Right ventricle myocardium inferior (tissue), 1 donor: ENCODE measurements at places on chromosomes 5 and 9. TPM values are rescaled to one million over a fixed set of nuclear protein-coding genes. Genes with fewer than 3 reads are reported as not detected.

- DNase-seq = no peak
These were observed 95.7 kb downstream of the NFIB start for GRCh38 chr9:14218253-14218652.

The ARRDC3 gene
- 19.9 TPM for total RNA-seq

- no peak for DNase-seq
These were observed 72.7 kb upstream of the IER5L start for GRCh38 chr9:129250786-129251185.

GRCh38 chr9:13718086-13718485 is 438.6 kb upstream of the MPDZ start:
- no peak for DNase-seq

GRCh38 chr9:19922476-19923118 is 133.8 kb upstream of the SLC24A2 start:
- DNase-seq = no peak

The DMXL1 gene
- 22.6 TPM for total RNA-seq

DNA sequence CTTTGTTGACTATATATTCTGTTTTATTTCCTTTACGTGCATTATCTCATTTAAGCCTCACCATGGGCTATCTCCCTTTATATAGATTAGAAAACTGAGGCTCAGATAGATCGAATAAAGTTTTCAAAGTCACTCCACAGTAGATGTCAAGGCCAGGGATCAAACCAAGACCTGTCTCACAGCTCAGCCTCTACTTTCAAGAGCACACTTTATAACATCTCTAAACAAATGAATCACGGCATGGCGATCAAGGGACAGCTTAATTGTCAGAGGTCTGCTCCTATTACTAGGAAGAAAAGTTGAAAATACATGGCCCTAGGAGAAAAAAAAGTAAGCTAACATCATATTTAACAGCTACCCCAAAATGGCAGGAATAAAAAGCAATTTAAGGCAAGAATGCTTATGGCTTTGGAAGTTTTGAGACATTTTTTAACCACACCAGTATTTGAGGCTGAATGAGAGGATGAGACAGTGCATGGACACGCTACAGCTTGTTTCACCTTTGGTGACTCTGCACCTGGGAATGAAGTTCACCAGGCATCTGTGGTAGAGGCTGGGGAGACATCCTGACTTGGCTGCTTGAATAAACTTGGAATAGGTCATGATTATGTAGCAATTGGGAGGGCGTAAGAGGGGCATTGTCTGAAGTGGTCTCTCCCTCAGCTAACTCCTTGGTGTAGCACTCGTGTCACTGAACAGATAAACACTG is 486.8 kb upstream of the WWC1 start:
- DNase-seq = no peak

The ROR2 gene
- total RNA-seq = 0.92 TPM

DNA sequence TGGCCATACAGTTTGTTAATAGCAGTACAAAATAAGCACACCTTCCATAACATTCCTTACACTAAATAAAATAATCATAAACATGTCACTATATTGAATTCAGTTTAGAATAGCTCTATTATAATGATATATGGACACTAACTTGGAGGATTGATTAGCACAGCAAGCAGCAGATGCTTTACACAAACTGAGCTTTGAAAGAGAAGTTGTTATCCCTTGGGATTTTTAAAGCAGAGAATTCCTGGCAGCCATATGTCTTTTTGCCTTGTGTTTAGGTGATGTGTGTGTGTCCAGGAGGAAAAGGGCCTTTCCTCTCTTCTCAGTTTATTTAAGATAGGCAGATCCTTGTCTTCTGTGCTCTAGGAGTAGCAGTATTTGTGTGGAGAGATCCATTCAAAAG is 232.2 kb upstream of the GRIN3A start:
- no peak for DNase-seq

DNA sequence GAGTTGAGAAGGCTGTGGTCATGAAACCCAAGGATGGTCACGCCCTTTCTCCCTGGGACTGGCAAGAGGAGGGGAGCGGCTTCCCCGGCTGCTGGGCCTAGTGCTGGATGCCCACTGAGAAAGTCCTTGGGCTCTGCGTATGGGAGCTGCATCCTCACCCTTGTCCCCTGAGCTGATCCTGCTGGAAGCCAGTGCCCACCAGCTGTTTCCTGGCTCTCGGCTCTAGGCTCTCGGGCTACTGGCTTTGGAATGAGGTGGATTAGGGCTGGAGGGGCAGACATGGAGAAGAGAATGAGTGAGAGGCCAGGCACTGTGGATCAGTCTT is 149.3 kb upstream of the PPP1R26 start:
- no peak for DNase-seq

DNA sequence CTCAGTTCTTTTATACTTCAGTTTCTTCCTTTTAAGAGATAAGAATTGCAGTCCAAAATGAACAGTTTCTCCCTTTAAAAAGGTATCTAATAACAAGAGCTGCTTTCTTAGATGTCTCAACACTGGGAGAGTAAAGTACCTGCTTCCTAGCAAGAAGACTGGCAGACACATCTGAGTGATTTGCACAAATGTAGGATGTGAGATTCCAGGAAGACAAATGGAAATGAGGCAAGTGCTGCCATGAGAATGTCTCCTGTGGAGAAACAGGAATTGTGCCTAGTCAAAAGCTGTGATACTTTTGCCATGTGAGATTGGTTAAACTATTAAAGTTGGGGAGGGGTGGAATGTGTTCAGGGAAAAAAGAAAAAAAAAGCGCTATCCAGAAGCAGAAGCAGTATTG is 159.1 kb downstream of the HTR1A start:
- DNase-seq = no peak

- no peak for DNase-seq
These were observed 509.7 kb downstream of the PSAT1 start for GRCh38 chr9:78806492-78807160.

The GFPT2 gene
- 15.3 TPM for total RNA-seq

- no peak for DNase-seq
These were observed 526.1 kb upstream of the CDH18 start for GRCh38 chr5:20514145-20514544.

The MARVELD2 gene
- 1.5 TPM for total RNA-seq

- no peak for DNase-seq
These were observed 3.4 kb upstream of the STOML2 start for GRCh38 chr9:35106343-35106730.

DNA sequence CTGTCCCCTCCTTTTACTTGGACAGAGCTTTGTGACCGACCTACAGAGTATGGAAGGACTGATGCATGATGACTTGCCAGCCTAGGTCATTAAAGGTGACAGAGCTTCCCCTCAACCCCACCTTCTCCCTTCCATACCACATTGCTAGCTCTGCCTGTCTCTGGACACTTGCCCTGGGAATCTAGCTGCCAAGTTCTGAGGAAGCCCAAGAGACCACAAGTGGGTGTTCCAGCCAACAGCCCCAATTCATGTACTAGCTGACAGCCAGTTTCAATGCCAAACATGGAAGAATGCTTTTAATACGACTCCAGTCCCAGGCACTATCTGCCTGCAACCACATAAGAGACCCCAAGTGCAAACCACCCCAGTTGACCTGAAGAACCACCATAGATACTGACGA is 477.1 kb downstream of the SPOCK1 start:
- DNase-seq = no peak

The SPINK13 gene
- total RNA-seq = not detected

DNA sequence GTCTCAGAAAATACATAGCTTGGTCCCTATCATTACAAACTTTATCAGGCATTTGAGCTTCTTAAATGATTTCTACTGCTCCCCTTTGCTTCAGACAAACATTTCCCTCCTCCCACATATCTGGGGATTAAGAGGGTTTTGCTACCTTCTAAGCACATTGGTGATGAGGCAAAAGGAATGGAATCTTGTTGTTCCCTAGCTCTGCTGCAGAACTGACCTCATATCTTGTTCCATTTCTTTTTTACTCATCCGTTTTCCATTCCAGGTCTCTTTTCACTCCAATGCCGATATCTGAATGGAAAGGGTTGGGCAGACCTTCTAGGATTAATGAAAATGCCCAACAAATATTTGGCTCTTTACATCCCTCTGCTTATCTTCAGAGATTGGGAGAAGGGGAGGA is 444.6 kb downstream of the ZNF608 start:
- no peak for DNase-seq

The GAS1 gene
- total RNA-seq = 22.3 TPM

GRCh38 chr5:76908166-76908565 is 44.7 kb upstream of the CRHBP start:
- no peak for DNase-seq

DNA sequence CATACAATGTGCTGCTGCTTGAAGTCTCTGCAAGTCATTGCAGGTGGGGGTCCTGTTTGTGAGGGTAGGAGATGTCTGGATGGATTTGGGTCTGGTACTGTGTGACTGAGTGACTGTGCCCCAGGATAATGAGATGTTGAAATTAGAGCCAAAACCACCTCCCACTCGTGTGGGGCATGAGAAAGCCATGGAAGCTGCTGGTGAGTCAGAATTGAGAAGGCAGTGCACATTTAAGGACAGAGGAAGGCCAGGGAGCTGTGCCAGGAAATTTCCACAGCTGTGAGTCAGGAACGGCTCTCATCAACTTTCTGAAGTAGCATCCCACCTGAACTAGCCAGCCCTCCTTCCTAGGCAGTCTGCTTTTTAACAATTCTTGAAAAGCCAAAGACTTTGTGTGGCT is 229.8 kb downstream of the DRD1 start:
- DNase-seq = no peak

The FAM78A gene
- total RNA-seq = 62.9 TPM

DNA sequence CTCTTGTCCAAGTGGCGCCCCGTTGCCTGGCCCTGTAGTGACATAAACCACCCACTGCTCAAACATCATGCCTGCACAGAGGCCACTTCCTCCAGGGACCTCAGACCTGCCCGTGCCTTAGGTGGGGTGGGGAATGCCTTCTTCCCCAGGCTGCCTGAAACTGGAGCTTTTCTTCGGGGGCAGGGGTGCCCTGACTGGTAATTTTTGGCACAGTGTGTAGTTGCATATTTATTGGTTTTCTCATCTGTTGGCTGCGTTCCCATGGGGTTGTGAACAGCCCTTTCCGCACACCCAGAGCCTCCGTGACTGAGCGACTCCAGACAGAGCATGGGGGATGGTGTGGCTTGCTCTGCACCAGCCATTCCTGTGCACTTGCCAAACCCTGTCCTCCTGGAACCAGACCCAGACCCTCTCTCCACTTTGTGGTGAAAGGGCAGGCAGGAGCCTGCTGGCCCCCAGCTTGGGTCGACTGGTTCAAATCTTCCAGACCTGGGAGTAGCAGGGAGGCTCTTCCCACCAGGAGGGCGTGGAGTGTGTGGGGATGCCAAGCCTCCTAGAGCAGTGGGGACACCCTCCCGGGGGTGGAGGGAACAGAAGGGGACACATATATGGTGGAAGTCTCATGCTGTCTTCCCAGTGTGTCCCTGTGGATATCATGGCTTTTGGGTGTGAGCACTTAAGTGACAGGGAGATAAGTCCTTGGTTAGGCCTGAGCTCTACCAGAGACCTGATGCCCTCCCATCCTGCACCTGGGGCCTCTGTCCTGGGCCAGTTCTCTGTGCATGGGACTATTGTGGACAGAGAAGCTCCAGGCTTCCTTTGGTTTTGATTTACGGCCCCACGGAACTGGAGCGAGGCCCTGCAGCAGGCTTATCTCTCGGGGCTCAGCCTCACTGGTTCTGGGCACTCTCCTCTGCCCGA is 39.6 kb downstream of the WNK2 start:
- DNase-seq = peak; percentile 63

The ANKRA2 gene
- total RNA-seq = 14.4 TPM

The CDHR2 gene
- total RNA-seq = 0.19 TPM

DNA sequence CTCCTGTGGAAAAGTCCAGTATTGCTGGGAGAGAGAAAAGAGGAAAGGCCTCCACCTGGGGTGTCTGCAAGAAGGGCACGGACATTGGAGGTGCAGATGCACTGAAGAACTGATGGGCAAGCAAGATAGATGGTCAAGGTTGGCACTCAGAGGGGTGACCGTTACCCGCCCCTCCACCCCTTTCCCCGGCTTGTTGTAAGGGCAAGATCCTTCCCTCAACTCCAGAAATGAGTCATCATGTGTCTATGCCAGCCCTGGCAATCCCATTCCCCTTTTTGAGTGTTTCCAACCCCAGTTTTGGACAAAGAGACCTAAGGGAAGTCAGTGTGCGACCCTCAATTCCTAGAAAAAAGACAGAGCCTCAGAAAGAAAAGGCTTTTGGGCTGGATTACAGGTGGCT is 34.9 kb upstream of the ATP6V1G1 start:
- DNase-seq = no peak

DNA sequence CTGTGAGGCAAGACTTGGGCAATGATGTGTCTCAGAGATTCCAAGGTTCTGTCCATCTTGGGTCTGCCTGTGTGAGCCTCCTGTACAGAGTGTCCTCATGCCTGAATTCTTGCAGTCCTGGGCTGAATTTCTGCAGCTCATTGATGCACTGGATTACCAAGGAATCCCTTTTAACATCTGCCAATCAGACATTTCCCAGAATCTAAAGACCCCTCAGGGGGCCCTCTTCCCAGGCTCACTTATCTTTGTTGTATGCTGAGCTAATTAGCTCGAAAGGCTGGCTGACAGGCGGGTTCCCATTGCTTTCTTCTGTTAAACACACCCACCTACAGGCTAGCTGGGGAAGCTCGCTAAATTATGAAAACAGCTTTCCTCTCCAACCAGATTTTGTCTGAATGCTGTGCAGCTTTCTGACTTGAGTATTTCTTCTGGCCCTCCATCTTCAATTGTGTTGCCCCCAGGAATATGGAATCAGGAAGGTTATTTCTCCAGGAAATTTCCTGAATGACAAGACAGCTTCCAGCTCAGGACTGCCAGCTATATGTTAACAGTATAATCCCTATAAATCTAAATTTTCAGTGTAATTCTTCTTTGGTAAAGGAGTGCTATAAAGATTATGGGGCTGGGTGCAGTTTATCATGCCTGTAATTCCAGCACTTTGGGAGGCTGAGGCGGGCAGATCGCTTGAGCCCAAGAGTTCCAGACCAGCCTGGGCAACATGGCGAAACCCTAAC is at the start of gene LIX1:
LIX1 (minus strand) TSS at position 91 of the 734 bp plus-strand sequence; CDS start at position 56, 35 bp downstream.
- no peak for DNase-seq

The DELE1 gene
- 94.4 TPM for total RNA-seq

- no peak for DNase-seq
These were observed 15.9 kb upstream of the LTC4S start for GRCh38 chr5:179777909-179778308.

The SECISBP2 gene
- total RNA-seq = 16.4 TPM

DNA sequence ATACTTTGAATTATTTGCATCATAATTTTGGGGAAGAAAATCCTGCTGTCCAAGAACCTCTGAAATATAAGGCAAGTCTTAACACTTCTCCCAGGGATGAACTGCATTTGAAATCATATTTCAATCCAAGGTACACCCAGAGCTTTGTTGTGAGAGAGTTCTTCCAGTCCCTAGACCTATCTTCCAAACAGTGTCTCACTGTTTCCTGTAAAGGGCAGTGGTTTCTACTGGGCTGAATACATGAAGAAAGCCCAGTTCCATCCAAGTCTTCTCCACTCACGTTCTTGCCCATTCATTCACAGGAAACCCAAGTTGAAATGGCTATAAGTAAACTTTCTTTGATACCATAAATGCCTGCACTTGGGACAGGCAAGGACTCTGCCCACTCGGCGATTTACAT is 108.3 kb upstream of the LHFPL2 start:
- no peak for DNase-seq

The BTNL8 gene
- total RNA-seq = 0.41 TPM
